ENCODE measurements at places on chromosomes 4 and X.

DNA sequence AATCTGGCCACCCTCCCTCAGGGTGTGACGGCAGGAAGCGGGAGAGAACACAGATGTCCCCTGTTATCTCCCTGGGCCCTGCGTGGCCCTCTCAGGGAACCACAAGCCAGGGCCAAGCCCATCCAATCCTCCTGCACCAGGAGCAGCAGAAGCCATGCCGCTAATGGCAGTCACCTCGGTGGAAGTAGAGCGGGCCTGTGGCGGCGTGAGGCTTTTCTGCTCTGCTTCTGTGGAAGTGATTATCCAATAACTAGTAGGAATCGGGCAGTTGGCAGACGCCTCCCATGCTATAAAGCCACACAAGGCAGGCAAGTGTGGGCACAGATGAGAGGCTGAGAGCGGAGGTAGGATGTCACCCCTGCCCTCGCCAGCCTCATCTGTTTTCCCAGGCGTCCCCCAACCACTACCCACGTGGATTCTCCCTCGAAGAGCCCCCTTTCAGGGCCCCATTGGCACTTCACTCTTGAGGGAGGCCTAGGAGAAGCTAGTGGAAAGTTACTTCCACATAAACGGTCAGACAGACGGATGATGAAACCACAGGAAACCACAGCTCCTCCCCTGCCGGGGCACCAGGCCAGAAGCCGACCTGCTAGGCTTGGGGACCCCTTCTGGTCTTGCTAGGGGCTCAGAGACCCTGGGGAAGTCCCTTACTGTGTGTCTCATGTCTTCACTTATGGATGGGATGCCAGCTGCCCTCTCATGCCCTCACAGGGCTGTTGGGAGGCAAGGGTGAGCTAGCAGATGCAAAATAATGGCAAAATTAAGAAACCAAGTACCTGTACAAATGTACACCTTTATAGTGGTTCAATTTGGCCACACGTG is 18.8 kb upstream of the TMSB4X start:
- no peak for DNase-seq

- no peak for DNase-seq
Observed at GRCh38 chrX:905848-906566, 275.4 kb downstream of the SHOX start.

DNA sequence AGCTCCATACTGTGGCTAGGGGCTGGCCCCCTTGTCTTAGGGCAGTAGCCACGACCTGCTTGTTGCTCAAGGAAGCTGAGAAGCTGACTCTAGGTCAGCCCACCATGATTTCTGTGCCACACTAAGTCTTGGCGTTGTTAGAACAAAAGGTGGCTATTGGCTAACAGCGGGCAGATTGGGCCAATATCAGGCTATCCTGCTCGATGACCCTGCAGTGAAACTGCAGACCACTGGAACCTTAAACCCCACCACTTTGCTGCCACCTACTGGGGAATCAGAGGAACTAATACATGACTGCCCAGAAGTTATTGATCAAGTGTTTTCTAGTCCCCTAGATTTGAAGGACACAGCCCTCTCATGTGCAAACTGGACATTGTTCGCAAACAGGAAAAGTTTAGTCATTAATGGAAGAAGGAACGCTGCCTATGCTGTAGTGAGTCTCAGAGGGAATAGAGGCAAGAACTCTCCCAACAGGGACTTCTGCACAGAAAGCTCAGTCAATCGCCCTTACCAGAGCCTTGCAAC is 17.0 kb upstream of the PAPSS1 start:
- peak; percentile 9 for DNase-seq

DNA sequence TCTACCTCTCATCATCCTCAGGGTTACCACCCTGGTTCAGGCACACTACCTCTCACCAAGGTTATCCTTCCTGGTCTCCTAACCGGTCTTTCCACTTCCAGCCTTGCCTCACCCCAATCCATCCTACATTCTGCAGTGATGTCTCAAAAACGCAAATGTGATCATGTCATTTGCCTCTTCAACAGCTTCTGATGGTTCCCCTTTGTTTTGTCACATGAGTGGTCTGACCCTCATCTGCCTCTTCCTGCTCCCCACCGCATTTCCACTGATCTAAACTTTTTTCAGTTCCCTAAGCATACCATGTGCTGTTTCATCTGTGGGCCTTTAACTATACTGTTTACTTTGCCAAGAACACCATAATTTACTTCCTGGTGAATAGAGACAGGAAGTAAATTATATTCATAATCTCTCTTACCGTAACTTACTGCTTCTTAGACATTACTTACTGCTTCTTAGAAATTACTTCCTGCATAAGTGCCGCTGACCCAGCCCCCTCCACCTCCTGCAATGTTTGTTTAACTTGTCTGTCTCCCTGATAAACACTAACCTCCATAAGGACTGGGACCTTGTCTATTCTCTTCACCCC is 27.1 kb upstream of the NSUN7 start:
- DNase-seq = no peak

DNA sequence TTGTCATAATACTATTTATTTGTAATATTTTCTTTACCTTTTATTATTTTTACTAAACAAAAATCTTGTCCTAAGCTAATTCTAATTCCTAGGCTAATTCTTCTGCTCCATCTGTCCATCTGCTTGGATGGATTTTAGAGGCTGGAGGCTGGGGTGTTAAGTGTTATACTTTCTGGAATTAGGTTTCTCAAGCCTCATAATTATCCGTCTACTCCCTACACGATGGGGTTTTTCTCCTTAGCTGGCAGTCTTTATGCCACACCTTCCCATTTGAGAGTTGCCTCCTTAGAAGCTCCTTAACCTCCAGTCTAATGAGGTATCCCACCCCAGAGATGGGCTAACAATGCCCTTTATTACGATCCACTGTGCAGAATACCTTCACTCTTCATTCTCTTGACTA is 37.6 kb upstream of the LGI2 start:
- DNase-seq = no peak

GRCh38 chr4:177225605-177226004 is 84.1 kb upstream of the NEIL3 start:
- no peak for DNase-seq

DNA sequence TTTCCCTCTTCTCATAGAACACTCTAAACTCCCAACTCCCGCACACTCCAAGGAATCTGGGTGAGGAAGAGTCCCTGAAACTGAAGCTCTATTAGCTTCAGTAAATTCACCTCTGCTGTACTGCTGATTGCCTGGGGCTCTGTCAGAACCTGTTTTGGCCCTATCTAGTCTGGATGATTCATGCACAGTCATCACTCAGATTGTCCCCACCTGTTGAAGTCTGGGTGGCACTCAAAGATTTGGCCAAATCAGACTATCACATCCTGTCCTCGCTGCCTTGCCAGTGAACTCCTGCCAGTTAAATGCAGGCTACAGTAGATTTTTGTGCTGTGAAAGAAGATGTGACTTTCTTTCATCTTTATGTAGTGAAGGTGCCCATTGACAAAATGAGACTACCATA is 63.5 kb upstream of the EMCN start:
- DNase-seq = no peak

DNA sequence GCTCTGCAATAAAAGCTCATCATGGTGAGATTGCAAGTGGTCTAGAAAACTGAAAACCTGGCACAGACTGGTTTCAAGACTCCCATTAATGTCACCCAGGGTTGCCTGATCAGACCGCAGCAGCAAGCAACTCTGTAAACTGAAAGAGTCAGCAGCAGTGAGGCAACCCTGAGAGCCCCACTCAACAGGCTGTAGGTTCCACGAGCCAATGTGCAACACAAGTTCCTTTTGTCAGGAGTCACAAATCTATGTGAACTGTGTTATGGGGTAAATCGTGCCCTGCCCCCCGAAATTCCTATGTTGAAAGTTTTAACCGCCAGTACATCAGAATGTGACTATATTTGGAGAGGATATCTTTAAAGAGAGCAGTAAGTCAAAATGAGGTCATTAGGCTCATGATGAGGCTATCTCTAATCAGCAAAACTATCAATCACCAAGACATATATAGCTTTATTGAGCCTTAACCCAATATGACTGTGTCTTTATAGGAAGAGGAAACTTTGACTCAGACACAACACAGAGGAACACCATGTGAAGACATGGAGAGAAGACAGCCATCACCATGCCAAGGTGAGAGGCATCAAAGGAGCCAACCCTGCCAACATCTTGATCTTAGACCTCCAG is 94.0 kb downstream of the FBXO8 start:
- no peak for DNase-seq

- no peak for DNase-seq
Observed at GRCh38 chrX:22760513-22761057, 239.2 kb upstream of the DDX53 start.

GRCh38 chrX:123399709-123400108 is 215.6 kb downstream of the GRIA3 start:
- DNase-seq = no peak

GRCh38 chr4:162684998-162685397 is 481.7 kb downstream of the NAF1 start:
- no peak for DNase-seq

- no peak for DNase-seq
Observed at GRCh38 chr4:24235618-24236017, 345.8 kb upstream of the PPARGC1A start.

DNA sequence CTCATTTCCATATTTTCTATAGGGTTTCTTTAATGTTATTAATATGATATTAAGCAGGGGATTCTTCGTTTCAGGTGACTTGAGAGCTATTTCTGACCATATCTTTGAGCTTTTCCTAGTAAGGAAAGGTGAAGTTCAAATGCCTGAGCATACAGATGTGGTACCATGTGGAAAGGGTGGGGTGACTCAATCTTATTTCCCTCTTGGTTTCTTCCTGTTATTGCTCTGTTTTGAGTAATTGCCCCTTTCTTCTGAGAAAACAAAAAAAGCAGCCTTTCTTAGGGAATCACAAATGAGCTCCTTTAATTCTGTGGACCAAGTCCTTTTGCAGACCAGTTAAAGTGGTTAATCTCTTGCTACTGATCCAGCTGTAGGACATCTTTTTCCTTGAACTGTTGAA is 41.0 kb upstream of the AGA start:
- no peak for DNase-seq

DNA sequence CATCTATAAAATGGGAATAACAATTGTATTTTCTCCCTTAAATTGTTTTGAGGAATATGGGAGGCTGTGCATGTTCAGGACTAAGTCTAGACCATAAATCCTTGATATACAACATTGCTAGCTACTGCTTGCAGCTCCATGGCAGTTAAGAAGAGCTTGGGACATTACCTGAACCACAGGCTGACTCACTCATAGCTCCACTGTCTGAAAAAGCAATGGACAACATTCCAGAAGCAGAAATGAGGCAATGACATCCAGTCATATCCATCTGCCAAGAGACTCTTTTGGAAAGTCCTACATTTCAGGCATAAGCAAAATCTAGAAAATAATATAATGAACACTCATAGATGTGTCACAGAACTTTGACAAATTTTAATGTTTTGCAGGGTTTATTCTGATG is 167.3 kb upstream of the LEF1 start:
- no peak for DNase-seq

DNA sequence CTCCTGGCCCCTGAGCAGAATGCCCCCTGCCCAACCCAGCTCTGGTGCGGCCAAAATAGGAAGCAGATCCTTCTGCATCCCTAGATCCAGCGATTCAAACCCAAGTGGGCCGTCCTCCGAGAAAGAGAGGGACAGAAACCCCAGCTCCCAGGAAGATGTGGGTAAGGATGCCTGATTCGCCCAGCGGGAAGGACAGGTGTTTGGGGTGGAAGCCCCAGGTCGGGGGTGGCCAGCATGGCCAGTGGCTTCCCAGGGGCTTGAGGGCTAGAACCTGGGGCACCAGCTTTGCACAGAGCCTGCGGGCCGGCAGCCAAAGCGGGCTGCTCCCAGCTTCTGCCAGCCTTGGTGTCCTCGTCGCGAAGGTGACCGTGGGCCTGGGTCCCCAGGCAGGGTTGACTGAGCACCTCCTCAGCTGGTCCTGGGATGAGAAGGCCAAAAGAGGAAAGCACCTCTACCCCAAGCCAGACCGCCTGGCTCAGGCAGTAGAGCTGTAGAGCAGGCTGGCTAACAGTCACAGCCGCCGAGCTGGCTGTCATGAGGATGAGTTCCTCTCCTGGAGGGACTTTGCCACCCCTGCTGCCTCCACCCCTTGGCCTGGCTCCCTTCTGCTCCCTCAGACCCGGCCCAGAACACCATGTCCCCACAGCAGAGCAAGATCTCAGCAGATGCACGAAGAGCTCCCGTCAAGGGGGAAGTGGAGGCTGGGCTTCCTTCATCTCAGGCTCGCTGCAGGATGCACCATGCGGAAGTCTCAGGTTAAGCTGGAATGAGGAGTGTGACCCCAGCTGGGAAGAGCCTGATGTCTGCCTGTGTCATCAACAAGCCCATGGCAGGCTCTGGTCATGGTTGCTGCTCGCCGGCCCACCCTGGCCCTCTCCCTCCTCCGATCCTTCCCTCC is 59.9 kb downstream of the CPZ start:
- no peak for DNase-seq

- no peak for DNase-seq
Observed at GRCh38 chr4:74628852-74629620, 165.3 kb downstream of the BTC start.

DNA sequence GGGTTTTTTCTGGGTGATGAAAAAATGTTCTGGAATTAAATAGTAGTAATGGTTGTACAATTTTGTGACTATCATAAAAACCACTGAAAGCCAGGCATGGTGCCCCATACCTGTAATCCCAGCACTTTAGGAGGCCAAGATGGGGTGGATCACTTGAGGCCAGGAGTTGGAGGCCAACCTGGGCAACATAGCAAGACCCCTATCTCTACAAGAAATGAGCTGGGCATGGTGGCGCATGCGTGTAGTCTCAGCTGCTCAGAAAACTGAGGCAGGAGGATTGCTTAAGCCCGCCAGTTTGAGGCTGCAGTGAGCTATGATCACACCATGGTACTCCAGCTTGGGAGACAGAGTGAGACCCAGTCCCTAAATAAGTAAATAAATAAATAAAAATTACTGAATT is 58.3 kb upstream of the TMEM131L start:
- DNase-seq = no peak

GRCh38 chrX:43002526-43003203 is 224.7 kb upstream of the PPP1R2C start:
- DNase-seq = no peak

DNA sequence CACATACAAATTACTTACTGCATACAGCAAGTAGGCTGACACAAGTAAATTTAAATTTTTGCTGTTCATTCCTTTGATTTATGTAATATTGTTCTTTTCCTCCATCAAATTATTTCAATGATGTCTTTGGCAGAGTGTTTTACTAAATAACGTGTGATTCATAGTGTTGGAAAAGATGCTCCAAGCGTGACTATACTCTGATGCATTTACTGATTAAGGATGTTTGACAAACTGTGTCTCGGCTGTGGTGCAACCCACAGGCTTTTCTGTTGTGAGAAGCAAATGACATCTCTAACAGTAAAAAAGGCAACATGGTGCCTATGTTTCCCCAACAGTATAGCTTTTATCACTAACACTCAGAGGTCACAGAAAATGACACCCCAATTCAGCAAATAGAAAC is 540.9 kb downstream of the PPP4R3C start:
- no peak for DNase-seq

- DNase-seq = no peak
Observed at GRCh38 chrX:129525896-129526295, 2.6 kb upstream of the SMARCA1 start.

DNA sequence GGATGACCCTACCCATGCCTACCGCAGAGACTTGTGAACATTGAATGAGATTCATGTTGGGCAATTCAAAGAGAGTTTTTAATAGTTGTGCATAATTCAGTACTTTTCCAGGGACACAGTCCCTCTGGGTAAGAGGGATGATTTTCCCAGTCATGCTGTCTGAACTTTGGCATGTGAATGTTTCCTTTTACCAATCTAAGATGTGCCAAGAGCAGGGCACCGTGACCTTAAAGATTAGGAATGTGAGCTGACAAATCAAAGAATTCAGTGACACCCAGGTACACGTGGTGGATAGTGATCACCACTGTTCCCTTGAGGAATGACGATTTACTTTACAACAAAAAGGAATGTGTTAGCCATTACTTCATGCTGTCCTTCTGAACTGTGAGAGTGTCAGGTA is 515.6 kb downstream of the PPARGC1A start:
- no peak for DNase-seq

Measured in activated T-cell treated with anti-CD3 and anti-CD28 coated beads for 1 hour (primary cell).